T-cell (primary cell): ENCODE measurements at places on chromosomes 6 and 20.

- no peak for DNase-seq
These were observed 48.2 kb downstream of the JAG1 start for GRCh38 chr20:10625641-10626040.

GRCh38 chr6:45959534-45960145, 56.0 kb downstream of the CLIC5 start:
- no peak for DNase-seq

DNA sequence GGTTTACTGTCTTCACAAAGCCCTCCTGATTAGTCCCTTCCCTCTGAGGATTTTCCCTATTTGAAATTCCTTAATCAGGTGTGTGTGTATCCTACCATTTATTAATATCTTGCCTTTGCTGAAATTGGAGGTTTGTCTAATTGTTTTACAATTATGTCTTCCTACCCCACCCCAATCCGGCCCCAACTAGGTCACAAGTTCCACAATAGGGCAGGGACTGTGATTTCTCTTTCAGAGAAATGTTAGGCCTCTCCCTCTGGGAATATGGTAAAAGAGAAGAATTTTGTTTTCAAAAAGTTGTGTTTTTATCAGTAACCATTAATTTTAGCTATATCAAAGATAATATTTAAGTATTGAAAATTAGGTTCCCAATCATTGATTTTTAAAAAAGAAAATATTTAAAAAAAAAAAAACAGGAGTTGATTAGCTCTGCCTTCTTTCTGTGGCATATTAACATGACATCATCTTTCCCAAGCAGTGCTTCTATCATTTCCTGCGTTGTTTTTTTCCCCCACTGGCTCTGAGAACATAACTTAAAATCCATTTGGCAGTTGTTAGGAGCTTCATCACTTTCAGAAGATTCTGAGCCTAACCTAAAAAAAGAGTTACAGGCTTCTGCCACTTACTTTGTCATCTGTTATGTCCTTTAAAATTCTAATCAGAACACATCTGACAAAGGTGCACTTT, 36.1 kb downstream of the BLOC1S5 start:
- DNase-seq = no peak

GRCh38 chr6:124996411-124996810, 34.2 kb downstream of the RNF217 start:
- no peak for DNase-seq

DNA sequence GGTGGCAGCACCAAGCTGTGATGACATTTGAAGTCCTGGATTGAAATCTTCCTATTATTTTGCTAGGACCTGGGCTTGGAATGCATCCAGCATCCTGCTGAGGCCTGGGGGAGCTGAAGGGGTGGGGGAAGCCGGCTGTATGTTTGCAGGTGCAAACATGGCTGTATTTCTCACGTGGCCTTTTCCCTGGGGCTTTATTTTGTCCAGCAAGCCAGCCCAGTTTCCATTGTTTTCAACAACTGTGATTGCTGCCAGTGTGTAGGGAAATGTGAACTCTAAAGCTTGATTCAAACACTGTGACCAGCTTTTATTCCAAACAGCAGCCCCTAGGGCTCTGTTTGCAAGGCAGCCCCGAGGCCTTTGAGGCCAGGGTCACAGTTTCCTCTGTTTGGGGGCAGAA, 683.0 kb downstream of the DHX35 start:
- no peak for DNase-seq
